Right atrium auricular region (tissue), 2 donors: ENCODE measurements at places on chromosomes 3 and 15. TPM values are rescaled to one million over a fixed set of nuclear protein-coding genes. Genes with fewer than 3 reads are reported as not detected.

TAGLN3 gene
- not detected for total RNA-seq

GNAI2 gene
- total RNA-seq = 72.1 TPM

GRCh38 chr15:76057332-76058000 lies 2.3 kb upstream of the TMEM266 start:
- no peak for DNase-seq

GRCh38 chr15:60076045-60076444 lies 71.9 kb downstream of the FOXB1 start:
- DNase-seq = no peak

- DNase-seq = no peak
These were observed 113.3 kb upstream of the PHLDB2 start for GRCh38 chr3:111745786-111746185.

- no peak for DNase-seq
These were observed 79.2 kb upstream of the TPRG1 start for GRCh38 chr3:189092547-189092946.

DNA sequence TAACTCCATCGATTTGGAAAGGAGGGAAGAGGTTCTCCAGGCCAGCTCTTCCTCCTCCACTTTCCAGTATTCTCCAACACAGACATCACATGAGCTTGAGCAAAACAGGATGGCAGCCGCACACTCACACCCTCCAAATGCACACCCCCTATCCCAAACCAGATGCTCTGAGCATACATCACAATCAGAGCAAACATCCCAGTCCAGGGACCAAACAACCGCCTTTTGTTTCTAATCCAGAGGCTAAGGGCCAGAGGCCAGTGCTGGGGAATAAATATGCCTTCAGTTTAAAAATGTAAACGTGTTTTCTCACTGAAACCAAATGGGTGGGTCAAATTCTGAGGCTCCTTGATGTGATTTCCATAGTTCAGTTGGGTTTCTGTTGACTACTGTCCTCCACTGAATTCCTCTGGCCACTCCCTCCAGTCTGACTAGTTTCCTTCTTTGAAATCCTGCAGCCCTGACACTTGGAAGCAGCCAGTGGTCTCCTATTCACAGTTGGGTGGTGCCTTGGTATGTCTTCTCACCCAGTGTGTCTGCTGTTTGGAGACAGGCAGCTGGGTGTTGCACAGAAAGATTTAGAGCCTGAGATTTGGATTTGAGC lies 19.2 kb upstream of the MFGE8 start:
- peak; percentile 73 for DNase-seq

DNA sequence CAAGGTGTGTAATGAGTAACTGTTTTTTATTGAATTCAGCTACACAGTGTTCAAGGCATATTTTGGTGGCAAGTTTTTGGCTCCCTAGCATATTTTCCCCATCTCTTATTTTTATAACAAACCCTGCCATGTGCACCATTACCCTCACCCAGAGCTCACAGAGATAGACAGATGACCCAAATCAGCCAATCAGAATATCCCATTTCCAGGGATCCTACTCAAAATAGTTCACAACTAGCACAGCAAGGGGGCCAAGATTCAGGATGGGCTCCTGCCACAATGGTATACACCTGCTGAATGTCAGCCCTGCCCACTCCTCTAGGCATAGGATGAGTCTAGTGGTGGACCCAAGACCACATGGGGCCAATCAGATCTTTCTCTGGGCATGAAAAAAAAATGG lies 78.8 kb upstream of the SETMAR start:
- no peak for DNase-seq
